ENCODE measurements at places on chromosomes 5 and 9.
A peak's percentile ranks its signal among the peaks of the same experiment; 100 is the strongest.

- no peak for DNase-seq
Measured at GRCh38 chr9:26567976-26568375, 324.6 kb downstream of the CAAP1 start.

GRCh38 chr5:8491254-8491653 is 622.3 kb downstream of the MTRR start:
- no peak for DNase-seq

DNA sequence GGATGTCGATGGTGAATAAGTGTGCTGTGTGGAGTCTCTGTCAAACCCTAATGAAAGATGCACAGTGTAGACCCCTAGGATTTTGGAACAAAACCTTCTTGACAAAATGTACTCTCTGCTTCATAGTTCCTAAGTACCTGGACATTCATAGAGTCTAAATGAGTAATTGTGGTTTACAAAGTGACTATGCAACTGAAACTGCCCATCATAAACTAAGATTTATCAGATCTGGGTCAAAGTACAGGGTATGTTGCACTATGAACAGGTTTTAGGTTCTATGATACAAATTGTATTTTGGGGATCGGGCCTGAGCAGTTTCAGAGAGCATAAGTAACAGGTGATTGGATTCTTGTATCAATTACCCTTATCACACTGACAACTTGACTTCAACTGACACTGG is 79.4 kb downstream of the LURAP1L start:
- DNase-seq, result no peak

DNA sequence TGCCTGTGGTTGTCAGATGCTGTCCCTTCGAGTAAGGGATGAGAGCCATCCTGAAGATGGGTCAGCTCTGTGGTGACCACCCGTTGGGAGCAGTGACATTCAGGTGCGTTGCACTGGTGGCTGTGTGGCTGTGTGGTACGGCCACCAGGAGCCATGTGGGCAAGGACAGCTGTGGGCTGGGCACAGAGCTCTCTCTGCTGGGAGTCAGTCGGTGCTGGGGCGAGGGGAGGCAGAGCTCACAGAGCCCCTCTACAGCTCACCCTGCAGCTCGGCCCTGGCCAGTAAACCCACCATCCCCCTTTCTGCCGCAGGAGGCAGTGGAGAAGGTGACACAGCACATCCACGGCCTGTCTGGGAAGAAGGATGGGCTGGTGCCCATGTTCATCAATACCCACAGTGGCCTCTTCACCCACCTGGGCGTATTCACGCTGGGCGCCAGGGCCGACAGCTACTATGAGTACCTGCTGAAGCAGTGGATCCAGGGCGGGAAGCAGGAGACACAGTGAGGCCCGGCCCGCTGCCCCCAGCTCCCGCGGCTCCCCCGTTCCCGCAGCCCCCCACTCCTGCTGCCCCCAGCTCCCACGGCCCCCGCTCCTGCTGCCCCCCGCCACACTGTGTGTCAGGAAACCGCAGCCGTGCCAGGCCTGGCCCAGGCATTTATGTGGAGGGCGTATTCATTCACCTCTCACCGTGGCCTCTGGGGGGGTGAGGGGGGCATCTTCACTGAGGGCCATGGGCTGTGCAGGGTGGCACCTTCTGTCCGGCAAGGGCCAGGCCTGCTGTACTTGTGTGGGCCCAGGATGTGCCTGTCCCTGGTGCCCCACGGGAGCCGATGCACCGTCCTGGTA is 8.5 kb downstream of the DPP7 start:
- DNase-seq, result no peak

- DNase-seq, result no peak
Measured at GRCh38 chr9:4318741-4319140, 18.9 kb upstream of the GLIS3 start.

DNA sequence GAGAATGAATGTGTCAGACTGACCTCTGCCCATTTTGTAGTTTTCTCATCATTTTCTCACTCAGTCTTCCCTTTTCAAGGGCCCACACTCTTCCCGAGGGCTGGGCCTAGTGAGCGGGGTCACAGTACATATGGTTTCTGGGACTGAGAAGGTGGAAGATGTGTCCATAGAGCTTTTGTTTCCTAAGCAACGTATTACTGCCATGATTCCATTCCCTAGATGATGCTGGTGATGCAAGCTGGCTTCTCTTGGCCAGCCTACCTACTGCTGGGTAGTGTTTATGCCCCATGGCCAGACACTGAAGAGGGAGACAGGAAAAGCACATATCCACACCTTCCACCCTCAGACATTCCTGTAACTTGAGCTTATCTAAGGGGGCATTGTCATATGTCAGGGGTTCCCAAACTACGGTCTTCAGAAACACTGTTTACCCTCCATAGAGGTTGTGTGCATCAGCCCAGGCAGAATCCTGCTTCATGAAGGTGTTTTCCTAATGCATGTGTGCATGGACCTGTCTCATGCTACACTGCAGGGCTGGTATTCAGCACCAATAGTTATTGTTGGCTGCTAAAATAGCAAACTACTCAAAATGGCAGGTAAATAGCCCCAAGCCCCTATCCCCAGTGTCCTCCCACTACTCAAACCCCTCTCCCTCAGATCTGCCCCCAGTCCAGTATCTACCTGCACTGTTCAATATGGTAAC is 9.5 kb downstream of the IRF1 start:
- DNase-seq, result no peak

GRCh38 chr5:1012900-1013237 is 4.3 kb downstream of the NKD2 start:
- no peak for DNase-seq

- DNase-seq, result no peak
Measured at GRCh38 chr5:95177456-95177855, 107.4 kb downstream of the MCTP1 start.

- no peak for DNase-seq
Measured at GRCh38 chr9:79565245-79565644, 6.5 kb upstream of the TLE4 start.

DNA sequence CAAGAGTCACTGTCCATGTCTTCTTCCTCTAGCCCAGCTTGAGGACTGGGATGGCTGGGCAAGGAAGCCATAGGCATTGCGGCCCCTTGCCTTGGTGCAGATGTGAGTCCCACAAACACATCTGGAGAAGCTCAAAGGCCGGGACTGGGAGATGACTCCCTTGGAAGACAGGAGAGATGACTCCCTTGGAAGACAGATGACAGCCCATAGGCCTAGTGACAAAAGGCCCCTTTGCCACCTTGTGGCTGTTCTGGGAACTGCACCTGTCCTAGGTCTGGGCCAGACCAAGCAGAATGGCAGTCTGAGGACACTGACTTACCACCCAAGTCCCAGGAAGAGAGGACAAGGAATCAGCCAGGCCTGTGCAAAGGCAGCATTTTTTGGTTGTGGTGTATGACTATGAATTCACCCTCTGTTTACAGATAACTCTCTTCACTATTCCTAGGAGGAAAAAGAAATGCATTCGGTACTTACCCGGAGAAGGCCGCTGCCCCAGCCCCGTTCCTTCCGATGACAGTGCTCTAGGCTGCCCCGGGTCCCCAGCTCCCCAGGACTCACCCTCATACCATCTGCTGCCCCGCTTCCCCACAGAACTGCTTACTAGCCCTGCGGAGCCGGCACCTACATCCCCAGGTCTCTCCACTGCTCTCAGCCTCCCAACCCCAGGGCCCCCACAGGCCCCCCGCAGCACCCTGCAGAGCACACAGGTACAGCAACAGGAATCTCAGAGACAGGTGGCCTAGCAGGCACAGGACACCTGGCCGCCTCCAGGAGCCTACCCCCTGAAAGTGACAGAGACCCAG is 30.8 kb downstream of the SKP1 start:
- DNase-seq, result peak; percentile 55

- DNase-seq, result no peak
Measured at GRCh38 chr9:35277628-35278359, 116.0 kb downstream of the UNC13B start.

GRCh38 chr5:56569566-56569965 is 245.8 kb upstream of the MAP3K1 start:
- DNase-seq, result no peak

DNA sequence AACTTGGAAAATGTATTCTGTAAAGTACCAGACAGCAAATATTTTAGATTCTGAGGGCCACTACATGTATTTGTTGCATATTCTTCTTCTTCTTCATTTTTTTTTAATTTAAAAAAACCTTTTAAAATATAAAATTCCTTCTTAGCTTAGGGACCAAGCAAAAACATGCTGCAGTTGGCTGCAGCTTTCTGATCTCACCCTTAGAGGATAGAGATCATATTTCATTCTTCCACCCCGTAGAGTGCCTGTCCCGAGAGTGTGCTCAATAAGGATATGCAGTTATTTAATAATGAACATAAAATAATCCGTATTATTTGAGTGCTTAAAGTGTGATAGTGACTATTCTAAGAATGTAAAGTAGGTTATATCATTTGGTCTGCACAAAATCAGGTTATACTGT is 204.2 kb upstream of the CD180 start:
- DNase-seq, result no peak

GRCh38 chr5:151141535-151141934 is 16.0 kb downstream of the ANXA6 start:
- DNase-seq, result no peak

DNA sequence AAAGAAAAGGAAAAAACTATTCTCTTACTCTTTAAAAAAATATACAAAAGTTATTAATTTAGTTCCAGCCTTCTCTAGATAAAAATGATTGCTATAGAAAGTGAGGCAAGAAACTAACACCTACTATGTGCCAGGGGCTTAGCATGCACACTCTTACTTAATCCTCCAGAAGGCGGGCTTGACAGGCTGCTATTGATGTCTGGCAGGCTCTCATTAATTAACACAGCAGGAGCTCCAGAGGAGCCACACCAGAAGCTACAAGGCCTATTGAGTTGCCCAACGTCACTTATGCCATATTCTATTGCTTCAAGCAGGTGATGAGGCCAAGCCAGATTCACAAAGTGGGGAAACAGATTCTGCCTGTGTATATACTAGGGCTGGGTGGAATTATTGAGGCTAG is 54.6 kb upstream of the CLINT1 start:
- DNase-seq, result no peak

GRCh38 chr9:127122176-127123063 is at the start of gene ANGPTL2:
Gene ANGPTL2 (minus strand): TSS chr9:127122635. CDS start chr9:127108731, 13,904 bp downstream.
- no peak for DNase-seq

GRCh38 chr9:99073985-99074901 is 30.7 kb upstream of the TGFBR1 start:
- no peak for DNase-seq

- no peak for DNase-seq
Measured at GRCh38 chr9:96483733-96484390, 33.9 kb downstream of the HABP4 start.

DNA sequence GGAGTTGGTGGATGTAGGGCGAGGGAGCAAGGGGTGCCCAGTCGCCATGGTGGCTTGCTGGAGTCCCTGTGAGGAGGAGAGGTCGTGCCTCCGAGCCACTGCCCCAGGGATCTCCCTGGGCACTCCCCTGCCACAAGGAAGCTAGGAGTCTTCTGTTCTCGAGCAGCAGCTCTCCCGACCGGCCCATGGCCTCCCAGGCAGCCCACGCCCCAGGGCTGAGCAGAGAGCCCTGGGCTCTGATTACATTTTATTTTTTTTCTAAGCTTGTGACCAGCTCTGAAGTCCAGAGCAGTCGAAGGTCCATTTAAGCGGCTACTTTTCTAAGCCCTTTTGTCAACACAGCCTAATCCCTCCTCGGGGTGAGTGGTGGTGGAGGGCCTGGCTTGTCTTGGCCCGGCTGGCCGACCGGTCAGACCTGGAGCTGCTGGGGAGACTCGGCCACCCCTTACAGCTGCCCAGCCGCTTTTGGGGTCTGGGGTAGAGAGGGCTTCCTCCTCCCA is 2.1 kb downstream of the RXRA start:
- no peak for DNase-seq

DNA sequence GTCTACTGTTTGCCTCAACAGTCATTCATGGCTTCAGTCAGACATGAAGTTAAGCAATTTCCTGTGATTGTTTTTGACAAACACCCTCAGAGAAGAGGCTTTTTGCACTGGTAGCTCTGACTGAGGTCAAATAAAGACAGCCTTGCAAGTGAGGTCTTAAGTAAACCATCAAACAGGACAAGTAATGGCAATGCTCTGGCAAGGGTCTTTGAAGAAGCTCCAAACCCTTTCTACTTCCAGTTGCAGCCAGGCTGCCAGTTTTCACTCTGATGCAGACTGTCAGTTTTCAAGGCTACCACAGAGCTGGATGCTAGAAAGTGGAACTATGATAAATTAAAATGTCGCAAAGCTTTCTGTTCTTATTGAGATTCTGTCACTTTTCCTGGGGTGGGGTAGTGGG is 421.5 kb upstream of the PTGER4 start:
- DNase-seq, result no peak

DNA sequence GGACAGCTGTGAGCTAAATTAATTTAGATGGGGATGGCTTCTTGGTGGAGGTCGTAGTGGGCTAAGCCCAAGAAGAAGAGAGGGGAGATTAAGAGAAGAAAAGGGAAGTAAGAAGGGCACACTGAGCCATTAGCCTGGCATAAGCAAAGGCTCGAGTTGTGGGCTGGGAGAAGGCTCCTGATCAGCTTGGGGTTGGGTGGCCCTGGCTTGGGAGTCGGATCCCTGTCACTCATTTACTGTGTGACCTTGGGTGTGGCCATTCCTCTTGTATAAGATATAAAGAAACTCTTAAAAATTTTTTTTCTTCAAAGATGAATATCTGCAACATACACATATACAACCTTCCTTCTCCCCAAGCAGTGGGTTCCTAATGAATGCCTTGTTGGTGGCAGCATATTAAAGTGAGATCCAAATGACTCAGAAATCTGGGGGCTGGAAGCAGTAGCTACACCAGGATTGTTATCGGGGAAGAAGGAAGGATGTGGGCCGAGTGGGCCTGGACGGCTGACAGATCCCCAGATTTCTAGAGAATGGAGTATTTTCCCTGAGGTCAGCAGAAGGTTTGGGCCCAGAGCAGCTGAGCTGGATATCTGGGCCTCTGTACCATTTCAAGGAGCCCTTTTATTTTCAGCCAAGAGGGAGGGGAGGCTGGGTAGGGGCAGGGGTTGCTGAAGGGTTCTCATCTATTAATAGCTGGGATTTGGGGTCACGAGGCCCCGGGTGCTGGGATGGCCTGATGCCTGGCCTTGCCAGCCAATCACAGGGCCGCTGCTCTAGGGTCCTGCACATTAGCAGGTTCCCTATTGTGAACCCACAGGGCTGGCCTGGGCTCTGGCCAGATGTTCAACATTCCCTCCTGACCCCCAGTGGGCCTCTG is 52.1 kb downstream of the PPARGC1B start:
- DNase-seq, result no peak

GRCh38 chr9:137311986-137312851 is 10.1 kb upstream of the NRARP start:
- DNase-seq, result no peak

DNA sequence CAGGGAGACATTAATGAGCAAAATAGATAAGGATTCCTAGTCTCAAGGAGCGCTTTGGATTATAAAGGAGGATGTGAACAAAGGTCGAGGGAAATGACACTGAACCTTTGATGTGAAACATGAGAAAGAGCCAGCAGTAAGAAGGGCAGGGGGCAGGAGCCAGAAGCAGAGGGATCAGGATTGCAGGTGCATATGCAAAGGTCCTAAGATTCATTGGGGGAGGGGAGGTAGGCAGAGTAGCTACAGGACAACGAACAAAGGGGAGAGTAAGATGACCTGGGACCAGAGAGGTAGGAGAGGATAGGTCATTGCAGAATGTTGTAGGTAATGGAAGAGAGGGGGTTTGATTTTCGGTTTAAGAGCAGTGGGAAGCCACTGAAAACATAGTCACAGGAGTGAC is 129.2 kb upstream of the TRPM3 start:
- DNase-seq, result no peak
